ENCODE measurements at places on chromosomes 7 and 10.
A peak's percentile ranks its signal among the peaks of the same experiment; 100 is the strongest.

- no peak for DNase-seq
These were observed 113.4 kb upstream of the CDK1 start for GRCh38 chr10:60664859-60665258.

- peak; percentile 60 for DNase-seq
These were observed 74.0 kb downstream of the ARID5B start for GRCh38 chr10:61975391-61975932.

- no peak for DNase-seq
These were observed 8.8 kb downstream of the AGK start for GRCh38 chr7:141559961-141560360.

DNA sequence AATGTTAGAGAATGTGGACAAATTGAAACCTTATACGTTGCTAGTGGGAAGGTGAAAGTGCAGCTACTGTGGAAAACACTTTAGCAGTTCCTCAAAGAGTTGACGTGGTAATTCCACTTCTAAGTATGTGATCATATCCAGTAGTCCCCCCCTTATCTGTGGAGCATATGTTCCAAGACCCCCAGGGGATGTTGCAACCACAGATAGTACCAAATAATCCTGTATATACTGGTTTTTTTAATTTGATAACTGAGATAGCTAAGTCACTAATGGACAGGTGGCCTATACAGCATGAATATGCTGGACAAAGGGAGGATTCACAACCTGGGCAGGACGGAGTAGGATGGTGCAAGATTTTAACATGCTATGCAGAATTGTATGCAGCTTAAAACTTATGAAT is 36.8 kb downstream of the PCGF5 start:
- DNase-seq = no peak

DNA sequence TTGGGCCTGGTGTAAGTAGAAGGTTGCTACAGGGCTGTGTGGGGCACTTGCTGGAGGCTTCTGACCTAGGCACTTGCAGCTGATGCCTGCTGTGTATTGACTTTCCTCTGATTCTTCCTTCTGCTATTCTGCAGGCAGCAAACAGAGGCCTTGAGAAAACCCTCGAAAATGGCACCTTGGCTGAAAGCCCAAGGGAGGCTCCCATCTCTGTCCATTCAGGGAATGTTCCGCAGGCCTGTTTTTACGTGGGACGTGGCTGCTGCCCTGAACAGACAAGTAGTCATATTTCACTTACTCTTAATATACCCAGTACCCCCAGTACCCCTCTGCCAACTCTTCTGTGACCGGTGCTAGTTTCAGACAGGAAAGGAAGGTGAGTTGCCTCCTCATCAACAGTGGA is 664.7 kb downstream of the INHBA start:
- DNase-seq = no peak

GRCh38 chr7:92934096-92934495 is 97.7 kb upstream of the CDK6 start:
- DNase-seq = no peak

DNA sequence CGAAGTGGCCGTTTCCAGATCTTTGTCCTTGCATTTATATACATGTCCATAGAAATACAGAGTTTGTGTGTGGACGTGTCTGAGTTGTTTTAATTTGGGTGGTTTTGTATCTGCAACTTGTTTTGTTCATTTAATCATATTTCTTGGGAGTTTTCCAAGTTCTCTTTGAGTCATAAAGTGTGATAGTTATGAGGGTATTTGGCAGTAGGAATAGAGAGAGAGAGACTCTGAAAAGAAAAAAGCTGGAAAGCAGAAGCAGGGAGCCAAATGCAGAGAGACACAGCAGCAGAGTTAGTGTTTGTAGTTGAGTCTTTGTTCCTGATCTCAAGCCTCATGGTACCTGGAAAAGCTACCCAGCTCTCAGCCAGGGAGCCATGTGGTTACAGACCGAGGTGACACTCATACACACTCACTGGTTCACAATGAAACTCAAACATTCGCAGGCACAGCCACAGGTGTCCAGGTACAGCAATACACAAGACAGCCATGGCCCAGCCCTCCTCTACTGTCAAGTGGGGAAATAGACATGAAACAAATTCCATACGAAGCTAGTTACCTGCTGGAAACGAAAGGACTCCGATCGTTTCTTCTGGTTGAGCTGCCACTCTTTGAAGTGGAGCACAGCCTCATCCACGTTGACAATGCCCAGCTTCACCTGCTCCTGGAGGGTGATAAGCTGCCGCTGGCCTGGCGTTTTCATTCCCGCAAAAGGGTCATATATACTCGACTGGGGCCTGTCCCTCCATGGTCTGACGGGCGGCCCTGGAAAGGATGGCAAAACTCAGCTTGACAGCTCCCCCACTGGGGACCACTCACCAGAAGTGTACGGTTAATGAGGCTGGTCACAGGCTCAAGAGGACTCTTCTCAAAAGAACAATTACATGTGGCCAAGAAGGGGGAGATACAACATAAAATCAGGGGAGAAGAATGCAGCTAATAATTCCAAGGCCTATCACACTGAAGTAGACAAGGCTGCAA is 33.3 kb upstream of the TM9SF3 start:
- DNase-seq = no peak

GRCh38 chr10:97888641-97889262 is 39.1 kb downstream of the GOLGA7B start:
- DNase-seq = no peak

GRCh38 chr10:131127610-131128009 is 183.9 kb downstream of the TCERG1L start:
- DNase-seq = no peak

GRCh38 chr10:128963211-128964099 is 503.6 kb upstream of the MGMT start:
- no peak for DNase-seq

All from BJ (cell line).